Lower leg skin (tissue), 4 donors: ENCODE measurements at places on chromosomes 7 and 10. TPM values are rescaled to one million over a fixed set of nuclear protein-coding genes. Genes with fewer than 3 reads are reported as not detected.

DNA sequence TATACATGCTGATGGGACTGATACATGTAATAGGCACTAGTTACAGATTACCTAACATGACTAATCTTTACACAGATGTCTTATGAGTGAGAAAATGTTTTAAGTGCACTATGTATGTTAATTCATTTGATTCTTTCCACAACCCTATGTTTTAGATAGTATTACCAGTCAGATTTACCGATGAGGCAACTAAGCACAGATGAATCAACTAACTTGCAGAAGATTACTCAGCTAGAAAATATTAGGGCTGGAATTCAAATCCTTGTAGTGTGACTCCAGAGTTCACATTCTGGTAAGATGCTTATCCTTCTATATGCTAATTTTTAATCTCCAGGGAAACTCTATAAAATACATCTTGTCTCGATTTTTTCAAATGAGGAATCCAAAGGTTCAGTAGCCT, 964.9 kb downstream of the REEP3 start:
- DNase-seq, result no peak

DNA sequence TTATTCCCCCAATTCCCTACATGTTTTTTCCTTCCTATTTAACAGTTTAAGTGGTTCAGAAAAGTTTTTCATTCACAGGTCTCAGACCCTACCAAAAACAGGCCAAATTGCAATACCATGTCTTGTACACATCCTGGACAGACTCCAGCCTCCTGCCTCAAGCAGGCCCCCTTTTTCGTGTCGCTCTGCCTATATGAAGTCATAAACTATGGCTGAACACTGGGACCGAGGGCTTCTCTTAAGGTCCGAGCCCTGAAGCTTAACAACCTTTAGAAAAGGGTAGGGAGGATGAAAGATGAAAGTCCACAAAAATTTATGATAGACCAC, 1.4 kb downstream of the FBXW4 start:
- no peak for DNase-seq

- no peak for DNase-seq
Observed at GRCh38 chr10:88194041-88194887, 330.8 kb downstream of the PTEN start.

GRCh38 chr10:112446055-112446854, 459 bp downstream of the ZDHHC6 start:
- no peak for DNase-seq

DNA sequence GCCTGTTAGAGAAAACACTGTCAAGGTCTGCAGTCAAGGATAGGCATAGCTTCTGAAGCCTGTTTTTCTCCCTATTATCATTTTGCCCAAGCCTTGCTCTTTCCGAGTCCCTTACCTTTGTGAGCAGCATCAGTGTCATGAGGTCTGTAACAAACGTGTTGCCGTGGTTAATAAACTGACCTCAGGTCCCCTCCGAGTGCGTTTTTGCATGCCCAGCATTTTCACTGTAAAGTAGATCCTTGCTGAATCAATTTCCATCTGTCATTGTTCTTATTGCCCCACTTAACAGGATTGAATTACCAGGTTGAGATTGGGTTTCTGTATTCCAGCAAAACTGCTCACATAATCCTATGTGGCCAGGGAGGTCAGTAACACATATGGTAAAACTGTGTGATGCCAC, 110.3 kb downstream of the ZNF248 start:
- no peak for DNase-seq

GRCh38 chr10:60784641-60785040, 6.4 kb downstream of the CDK1 start:
- DNase-seq, result no peak

DNA sequence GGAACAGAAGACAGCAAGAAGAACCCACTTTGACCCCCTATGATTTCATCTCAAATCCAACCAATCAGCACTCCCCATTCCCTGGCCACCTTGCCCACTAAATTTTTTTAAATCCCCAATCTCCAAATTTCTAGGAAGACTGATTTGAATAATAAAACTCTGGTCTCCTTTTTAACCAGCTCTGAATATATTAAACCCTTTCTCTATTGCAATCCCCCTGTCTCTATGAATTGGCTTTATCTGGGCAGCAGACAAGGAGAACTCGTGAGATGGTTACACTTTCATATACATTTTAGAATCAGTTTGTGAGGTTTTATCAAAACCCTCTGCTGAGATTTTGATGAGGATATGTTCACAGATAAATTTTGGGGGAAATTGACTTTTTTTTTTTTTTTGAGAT, 90.3 kb upstream of the TRIM24 start:
- DNase-seq, result no peak

DNA sequence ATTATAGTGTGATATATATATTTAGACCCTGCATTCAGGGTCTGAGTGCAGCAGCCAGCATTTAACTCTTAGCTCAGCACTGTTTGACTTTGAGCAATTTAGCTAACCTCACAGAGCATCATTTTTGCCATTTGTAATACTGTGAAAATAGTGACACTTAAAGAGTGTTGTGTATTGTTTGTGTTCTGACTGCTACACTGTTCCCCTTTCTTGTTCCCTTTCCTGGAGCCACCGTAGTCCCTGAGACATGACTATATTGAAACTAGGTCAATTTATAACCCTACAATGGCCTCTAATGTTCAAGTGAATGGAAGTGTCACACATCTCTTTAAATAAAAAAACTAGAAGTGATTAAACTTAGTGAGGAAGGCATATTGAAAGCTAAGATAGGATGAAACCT, 20.3 kb upstream of the CD36 start:
- DNase-seq, result no peak

PVRIG gene
- total RNA-seq, result not detected

PTPRE gene
- 19.7 TPM for total RNA-seq

ZNF273 gene
- total RNA-seq, result 224 TPM

TMEM236 gene
- total RNA-seq, result 0.22 TPM

MASTL gene
- 6.2 TPM for total RNA-seq
